ENCODE measurements at places on chromosomes 13 and 19. TPM values are rescaled to one million over a fixed set of nuclear protein-coding genes. Genes with fewer than 3 reads are reported as not detected.

ZNF541 gene
- 0.44 TPM for total RNA-seq

ZNF723 gene
- total RNA-seq: not detected

LRRC25 gene
- 2.0 TPM for total RNA-seq

PRTN3 gene
- total RNA-seq: 2.5 TPM

HSPB6 gene
- 14.9 TPM for total RNA-seq

ANKLE1 gene
- total RNA-seq: 0.55 TPM

LGALS7 gene
- not detected for total RNA-seq

SIGLEC9 gene
- 0.99 TPM for total RNA-seq

BRME1 gene
- total RNA-seq: 5.5 TPM

PSG4 gene
- not detected for total RNA-seq

TMEM38A gene
- total RNA-seq: 18.6 TPM

MYPOP gene
- total RNA-seq: 3.2 TPM

CACNA1A gene
- 23.1 TPM for total RNA-seq

RFPL4A gene
- not detected for total RNA-seq

KIRREL2 gene
- 11.2 TPM for total RNA-seq

NLRP7 gene
- total RNA-seq: not detected

CBLC gene
- total RNA-seq: 1.1 TPM

LIM2 gene
- total RNA-seq: 168 TPM

CASP14 gene
- total RNA-seq: 0.27 TPM

PCDH9 gene
- total RNA-seq: 55.4 TPM

TLE2 gene
- 40.1 TPM for total RNA-seq

ELAVL3 gene
- total RNA-seq: 38.3 TPM

All from camera-type eye (tissue), 1 donor.